ENCODE measurements at places on chromosomes 3 and 15.

DNA sequence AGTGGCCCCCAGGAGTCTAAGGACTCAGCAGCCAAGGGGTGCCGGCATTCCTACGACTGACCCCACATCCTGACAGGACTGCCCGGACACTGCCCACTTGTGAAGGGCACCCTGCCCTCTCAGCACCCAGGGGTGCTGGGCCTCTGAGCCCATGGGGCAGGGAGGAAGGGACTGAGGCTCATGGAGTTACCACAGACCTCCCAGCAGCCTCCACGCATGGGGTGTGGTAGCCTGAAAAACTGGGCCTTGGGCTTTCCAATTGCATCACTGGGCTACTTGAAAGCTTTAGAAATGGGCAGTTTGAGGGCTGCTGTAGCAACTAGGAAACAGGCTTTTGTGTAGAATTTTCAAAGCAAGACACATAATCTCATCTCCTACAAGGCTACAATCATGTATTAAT, 13.2 kb downstream of the TKT start:
- DNase-seq = no peak

DNA sequence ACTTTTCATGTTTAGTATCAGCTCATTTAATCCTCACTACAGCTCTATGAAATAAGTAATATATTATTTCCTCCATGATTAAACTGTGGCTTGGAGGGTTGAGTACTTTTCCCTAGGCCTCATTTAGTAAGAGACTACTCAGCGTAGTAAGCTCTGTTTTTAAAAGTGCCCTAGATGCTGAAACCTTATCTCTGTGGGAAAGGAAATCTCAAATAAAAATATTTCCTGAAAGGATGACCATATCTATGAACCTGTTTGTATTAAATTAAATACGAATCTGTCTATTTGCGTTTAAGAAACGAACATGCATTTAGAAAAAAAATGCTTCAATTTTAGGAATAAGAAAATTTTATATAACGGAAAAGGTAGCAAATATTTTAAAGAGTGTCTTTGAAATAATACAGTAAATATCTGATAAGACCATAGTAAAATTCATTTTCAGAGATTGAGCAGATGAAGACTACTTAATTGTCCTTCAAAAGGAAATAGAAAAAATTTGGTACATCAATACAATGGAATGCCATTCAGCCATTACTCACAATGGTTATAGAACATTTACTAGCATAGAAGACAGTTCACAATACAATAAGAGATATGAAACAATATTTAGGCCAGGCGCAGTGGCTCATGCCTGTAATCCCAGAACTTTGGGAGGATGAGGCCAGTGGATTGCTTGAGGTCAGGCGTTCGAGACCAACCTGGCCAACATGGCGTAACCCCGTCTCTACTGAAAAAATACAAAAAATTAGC, 56.2 kb downstream of the ATG7 start:
- DNase-seq = no peak

DNA sequence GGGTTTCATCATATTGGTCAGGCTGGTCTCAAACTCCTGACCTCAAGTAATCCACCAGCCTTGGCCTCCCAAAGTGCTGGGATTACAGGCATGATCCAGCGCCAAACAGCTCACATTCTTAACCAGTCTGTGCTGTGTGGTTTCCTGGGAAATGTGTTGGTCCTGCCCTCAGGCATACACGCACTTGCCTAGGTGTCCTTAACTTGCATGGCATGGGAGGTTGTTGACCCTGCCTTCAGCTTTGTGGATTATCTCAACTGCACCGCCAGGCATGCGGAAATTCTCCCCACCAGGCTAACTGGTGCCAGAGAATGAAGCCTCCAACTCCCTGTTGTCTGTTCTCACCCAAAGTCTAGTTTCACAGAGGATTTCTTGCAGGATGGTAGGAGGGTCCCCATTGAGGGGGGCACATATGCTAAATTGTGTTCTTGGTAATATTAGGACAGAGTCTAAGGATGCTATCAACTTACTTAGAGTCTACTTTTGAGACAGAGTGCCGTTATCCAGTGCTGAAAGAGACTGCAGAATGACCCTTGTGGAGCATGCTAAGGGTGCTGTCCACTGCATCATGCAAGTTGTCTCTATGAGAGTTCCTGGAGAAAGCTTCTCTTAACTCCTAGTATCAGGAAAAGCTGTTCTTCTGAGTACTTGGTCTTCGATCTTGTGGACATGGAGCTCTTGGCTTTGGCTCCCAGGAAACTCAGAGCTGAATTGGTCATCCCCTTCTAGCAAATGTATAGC, 61.6 kb upstream of the EIF1B start:
- DNase-seq = no peak

- DNase-seq = no peak
Measured at GRCh38 chr15:36605604-36606263, 26.3 kb downstream of the CDIN1 start.

DNA sequence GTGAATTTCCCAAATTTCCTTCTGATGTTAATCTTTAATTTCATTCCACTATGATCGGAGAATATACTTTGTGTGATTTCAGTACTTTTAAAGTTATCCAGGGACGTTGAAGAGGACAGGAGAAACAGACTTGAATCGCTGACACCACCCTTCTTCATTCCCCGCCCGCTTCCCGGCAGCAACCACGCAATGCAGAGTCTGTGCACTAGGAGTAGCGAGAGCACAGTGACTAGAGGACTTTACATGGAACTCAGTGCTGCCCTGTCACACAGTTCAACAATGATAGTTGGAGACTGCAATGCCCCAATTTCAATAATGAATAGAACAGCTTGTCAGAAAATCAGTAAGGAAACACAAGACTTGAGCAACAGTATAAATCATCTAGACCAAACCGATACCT, 73.9 kb downstream of the RNF13 start:
- no peak for DNase-seq

DNA sequence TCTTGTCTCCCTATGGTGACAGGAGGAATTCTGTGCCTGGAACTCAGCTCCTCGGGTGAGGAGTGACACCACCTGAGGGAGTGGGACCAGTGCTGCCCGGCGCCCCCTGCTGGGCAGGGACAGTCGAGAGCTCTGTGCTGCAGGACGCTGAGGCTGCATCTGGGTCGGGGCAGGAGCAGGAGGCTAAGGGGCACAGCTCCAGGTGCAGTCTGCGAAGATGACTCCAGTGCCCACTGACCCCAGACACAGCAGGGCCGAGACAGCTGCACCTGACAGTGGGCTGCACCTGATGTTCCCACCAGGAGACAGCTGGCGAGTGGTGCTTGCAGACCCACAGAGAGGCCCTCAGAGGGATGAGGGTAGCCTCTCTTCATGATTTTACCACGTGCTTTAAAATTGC, 152.9 kb downstream of the ATP10A start:
- peak; percentile 62 for DNase-seq

- no peak for DNase-seq
Measured at GRCh38 chr3:103512595-103512994, 1077.8 kb downstream of the ZPLD1 start.

GRCh38 chr3:57889807-57890206, 118.4 kb upstream of the FLNB start:
- DNase-seq = no peak

DNA sequence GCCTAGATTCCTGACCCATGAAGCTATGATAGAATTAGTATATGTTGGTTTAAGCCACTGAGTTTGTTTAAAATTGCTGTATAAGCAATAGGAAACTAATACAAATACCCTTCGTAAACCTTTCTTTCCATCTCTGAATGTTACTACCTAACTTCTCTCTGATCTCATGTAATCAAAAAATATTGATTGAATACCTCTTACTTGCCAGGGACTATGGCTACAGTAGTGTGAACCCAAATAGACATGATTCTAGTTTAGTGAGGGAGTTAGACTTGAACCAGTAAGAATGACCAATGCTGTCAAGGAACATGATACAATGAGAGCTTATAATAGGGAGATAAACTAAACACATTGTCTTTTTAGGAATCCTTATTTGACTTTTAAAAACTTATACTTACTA, 19.4 kb downstream of the STT3B start:
- DNase-seq = no peak

- DNase-seq = no peak
Measured at GRCh38 chr15:67212684-67213367, 41.6 kb downstream of the AAGAB start.

GRCh38 chr15:69893863-69894262, 203.9 kb downstream of the TLE3 start:
- DNase-seq = no peak

DNA sequence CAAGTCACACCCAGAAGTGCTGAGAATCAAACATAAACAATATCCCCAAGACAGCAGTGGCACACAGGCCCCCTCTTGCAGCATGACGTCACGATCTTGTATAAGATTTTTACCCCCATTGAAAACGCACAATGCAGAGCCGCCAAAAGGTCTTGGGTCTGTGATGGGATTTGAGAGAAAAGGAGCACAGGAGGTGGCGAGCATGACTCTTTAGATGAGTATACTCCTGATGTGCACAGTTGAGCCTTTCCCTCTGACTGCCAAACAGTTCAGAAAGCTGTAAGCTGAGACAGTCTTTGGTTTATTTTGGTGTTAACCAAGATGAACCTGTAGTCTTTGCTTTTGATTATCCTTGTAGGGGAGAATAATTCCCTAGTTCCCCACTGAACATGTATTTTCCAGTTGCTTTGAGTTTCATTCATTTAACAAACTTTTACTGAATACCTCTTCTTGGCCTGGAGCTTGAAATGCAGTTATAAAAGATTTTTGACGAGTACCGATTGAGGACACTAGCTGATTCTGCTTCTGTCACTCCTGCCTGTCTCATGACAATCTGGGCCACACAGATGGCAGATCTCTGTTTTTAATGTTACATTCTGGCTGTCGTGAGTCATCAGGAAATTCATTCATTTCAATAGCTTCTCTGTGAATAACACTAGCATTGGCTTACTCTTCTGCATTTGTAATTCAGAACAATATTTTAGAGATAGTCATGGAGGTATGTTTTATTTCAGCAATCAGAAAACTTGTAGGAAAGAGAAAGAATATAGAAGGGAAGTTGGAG, 28.9 kb downstream of the CFAP91 start:
- DNase-seq = no peak

DNA sequence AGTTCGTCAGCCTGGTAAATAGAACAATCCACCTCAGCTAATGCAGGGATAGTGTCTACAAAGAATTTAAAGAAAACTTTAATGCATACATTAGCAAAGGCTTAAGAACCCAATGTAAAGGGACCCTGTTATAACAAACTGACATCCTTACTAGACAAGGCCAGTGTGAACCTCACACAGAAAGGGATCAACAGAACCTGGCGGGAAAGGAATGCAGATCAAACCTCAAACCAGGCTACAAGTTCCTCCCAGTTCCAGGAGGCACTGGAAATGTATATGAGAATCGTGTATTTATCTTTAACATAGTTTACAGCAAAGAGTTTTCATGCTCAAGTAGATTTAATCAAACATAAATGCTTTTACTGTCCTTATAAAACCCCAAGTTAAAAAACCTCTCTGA, 37.6 kb upstream of the ATP11B start:
- DNase-seq = no peak

GRCh38 chr15:45091576-45091975, 22.4 kb downstream of the DUOX2 start:
- DNase-seq = no peak

DNA sequence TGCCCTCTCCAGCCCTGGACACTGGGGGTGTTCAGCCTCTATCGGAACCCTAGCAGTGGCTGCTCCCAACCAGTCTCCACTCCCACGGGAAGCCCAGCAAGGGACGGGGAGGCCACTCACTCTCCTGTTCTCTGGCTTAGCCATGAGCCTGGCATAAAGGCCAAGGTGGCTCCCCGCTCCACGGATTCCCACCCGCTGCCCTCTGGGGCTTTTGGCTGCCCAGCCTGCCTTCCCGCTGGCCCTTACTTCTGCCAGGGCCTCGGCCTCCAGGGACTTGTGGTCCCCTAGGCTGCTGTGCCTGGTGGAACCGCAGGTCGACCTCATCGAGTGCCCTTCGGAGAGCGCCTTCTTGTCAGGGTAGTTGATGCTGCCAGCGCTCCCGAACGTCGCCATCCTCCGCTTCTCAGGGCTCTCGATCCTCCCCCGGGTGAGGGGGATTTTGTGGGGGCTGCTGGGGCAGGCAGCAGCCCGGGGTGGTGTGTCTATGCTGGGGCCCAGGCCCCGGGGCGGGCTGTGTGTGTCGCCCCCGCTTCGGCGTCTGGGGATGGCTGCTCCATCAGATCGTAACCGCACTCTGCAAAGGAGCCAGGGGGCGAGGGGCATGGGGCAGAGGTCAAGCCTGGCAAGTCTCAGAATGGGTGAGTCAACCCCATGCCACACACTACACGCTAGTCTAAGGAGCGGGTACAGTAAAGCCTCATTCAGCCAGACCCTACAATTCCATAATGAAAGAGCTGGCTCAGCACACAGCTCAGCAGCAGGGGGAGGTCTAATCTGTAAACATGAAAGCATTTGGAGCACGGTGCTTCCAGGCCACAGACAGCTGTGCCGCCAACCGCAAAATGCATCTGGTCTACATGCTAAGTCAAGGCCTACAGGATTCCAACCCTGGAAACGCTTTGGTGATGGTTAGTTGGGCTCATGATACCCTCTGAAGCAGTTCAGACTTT, 27.3 kb upstream of the RAD18 start:
- DNase-seq = no peak

DNA sequence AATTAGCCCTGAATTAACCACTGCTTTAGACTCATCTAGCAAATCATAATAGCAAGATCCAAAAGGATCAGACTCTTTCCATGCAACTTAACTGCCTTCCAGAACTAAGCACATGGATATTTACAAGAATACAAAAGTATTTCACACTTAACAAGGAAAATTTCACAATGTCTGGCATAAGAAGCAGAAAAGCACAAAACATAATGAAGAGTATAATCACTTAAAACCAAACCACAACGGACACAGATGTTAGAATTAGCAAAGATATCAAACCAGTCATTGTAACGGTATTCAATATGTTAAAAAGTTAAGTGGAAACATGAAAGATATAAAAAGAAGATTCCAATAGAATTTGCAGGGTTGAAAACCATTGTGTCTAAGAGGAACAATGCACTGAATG, 51.5 kb upstream of the COL6A6 start:
- DNase-seq = no peak

DNA sequence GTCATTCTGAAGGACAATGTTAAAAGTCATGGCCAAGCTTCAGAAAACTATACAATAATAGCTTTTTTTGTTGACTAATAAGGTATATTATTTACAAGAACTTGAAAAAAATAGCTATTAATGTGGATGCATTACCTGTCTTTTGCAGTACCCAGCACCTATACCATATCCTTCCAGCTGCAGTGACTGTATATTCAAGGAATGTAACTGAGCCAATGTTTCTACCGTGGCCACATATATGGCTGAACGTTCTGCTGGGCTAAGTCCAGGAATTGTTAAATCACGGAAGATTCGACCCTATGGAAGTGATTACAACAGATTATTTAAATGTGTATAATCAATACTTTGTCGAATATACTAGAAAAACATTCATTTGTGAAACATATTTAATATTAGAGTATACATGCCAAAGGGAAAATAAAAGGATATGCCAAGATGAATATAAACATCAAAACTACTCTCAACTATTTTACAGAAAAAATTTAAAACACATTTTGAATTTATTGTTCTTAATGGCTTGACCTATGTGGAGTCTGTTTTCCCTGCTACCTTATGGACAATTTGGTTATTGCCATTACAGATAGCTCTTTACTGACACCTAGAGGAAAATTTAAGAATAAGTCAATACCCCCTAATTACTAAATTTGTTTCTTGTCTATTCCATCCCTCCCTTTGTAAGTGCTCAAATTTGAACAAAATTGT, 17.6 kb downstream of the ACAD11 start:
- DNase-seq = no peak

- DNase-seq = no peak
Measured at GRCh38 chr3:67389176-67389575, 265.2 kb downstream of the SUCLG2 start.

Measured in activated naive CD8-positive, alpha-beta T cell treated with anti-CD3 and anti-CD28 coated beads, Interleukin-2, amount 10 ng/mL, durations not matched to agents 7 days and 5 days (primary cell).